AG08395 (cell line): ENCODE measurements at places on chromosomes 1 and 21.

DNA sequence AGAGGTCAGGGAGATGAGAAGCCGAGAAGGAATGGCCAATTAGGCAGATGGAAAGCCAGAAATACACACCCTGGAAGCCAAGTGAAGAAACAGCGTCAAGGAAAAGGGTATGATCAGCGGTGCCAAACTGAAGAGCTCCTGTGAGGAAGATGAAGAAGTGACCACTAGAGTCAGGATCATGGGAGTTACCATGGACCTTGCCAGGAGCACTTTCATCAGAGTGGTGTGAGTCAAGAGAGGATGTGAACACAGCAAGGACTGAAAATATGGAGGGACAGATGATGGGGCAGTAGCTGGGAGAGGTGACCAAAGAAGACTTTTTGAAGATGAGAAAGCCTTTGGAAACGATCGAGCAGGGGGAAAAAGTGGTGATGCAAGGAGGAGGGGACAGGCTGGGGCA, 50.4 kb downstream of the CD34 start:
- no peak for DNase-seq

DNA sequence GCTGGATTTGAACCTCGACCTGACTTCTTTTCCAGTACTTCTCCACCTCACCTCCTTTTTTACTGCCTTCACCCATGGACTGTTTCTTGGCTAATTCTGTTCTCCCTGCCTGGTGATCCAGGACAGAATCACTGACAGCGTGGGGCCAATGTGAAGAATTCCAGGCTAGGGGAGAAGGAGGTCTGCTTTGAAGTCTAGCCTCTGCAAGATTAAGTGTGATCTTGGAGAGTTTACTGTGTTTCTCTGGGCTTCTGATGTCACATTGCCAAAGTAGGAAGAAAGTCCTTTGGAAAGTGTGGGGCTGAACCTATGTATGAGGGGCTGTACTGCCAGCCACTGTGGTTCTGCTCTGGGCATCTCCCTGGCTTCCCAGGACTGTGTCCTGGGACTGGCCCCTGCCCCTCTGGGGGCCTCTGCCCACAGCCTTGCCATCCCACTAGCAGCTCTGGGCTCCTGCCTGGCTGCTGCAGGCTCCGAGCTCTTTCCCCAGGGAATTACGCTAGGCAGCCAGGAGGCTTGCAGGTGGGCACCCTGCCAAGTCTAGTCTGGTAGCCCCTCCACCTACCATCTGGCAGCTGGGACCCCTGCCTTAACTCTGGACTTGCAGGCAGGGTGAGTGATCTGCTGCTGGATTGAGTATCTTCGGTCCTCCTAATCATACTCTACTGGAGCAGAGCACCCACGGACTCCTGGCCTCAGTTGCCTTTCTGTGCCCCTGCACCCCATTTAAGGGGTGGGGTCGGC, 52.2 kb downstream of the YARS1 start:
- no peak for DNase-seq

GRCh38 chr1:113255720-113256347, 134.5 kb upstream of the MAGI3 start:
- no peak for DNase-seq

DNA sequence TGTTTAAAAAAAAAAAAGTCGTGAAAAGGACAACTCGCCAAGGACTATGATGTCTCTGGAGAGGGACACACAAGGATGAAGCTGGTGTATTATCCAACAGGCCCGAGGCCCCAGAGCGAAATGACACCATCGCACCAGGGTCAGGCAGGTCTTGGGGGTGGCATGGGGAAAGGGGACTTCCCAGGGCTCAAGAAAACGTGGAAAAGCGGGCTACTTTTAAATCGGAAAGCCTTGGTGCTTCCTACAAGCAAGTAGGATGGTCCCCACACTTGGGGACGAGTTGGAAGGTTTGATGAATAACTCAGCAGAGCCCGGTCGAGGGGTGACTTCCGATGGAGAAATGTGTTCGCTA, 505 bp upstream of the GNPAT start:
- no peak for DNase-seq

DNA sequence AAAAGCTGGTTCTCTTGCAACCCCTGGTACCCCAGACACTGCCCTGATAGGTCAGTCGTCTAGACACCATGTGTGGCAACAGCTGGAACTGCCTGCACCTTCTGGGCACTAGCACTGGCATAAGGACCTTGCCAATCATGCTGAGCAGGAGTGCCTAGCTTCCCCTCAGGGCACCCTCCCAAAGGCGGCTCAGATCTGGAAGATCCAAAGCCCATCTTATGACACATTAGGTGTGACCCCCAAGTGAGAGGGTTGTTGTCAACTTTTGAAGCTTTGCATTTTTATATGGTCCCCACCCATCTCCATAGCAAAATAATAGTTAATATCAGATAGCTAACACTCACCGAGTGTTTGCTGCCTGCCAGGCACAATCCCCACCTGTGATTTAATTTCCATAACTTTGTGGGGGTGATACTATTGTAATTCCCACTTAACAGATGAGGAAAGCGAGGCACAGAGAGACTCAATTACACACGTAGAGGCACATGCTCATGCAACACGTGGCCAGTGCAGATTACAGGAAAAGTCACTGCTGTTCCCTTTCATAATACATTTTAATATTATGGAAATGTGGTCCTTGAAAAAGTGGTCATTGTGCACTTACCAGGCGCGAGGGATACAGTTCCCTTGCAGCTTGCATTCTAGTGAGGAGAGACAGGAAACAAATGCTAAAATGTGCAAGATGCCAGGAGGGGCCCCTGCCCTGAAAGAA, 25.8 kb downstream of the EXOC8 start:
- no peak for DNase-seq

DNA sequence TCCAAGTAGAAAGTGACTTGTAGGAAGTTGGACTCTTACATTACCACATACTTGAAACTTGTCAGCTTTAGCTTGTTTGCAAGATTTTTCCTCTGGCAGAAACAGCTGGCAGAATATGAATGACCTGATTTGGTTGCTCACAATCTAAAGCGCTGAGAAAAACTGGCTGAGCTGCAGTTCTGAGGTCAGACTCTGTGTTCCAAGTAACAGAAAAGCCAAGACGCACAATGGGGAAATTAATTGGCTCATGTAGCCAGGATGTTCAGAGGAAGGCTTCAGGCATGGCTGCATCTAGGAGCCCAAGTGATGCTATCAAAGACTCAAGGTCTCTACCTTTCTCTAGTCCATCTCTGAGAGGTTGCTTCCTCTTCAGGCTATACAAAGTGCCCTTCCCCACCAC, 27.0 kb downstream of the ALPL start:
- DNase-seq: no peak

GRCh38 chr1:17161137-17161740, 42.0 kb upstream of the PADI2 start:
- DNase-seq: no peak

DNA sequence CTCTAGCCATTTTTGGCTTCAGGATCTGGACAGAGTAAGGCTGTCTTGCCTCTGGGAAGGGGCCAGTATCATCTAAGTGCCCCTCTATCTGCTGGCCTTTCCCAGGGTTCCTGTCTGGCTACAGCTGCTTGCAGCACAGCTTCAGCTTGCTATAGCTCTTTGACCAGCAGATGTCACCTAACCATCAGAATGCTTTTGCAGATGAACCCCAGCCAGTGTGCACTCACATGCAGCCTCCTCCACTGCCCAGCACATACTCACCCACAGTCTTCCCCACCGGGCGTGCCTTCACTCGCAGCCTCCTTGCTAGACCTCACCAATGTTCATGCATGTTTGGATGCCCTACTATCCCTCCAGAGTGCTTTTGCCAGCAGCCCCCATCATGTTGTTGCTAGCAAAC, 769.0 kb downstream of the BRINP3 start:
- DNase-seq: no peak

DNA sequence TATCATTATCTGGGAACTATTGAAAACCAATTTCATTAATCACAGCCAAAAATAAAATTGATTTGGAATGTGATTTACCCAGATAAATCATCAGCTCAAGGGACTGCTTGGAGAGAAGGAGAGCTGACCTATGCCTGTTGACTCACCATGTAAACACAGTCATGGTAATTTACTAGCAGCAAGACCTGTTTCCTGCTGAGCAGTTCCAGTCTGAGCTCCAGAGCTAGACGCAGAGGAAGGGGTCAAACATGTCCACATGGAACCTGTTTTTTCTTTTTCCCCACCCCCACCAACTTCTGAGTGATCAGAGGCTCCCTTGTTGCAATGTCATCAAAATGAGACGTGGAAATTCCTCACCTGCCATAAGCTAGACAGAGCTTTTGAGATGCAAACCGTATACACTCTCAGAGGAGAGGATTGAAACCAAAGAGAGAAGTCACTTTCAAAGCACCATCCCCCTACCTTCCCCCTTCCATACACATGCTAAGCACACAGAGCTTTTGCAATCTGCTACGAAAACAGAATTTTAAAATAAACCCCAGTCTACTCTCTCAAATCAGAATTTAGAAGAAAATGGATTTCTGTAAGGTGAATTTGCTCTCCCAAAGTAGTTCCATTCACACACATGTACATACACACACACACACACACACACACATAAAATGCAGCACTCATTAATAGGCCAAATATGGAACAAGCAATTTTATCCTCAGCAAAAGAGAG, 55.9 kb upstream of the PTGFRN start:
- peak; percentile 56 for DNase-seq

GRCh38 chr21:38346286-38346685, 89.5 kb downstream of the KCNJ15 start:
- no peak for DNase-seq

GRCh38 chr1:210754878-210755665, 378.9 kb downstream of the KCNH1 start:
- DNase-seq: no peak

DNA sequence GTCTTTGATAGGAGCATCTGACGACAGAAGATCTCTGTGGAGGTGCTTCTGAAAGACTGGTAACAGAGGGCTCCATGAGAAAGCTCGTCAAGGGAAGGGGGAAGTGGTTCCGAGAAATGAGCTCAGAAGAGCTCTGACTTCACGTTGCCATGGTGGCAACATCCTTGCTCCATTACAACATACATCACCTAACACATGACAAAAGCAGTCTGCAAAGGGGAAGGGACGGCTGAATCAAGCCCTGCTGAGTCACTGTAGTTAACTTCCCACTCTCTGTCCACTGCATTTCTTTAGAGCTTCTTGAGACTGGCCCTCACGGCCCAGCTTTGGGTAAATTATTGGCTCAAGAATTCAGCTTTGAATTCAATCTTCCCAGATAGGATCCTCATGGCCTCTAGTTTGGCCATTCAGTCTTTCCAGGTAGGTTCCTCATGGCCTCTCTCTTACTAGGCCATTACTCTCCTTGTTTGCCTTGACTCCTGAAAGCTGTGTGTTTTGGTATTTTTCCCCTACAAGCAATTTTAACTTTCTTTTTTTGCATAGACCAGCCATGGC, 88.0 kb upstream of the ZNF648 start:
- DNase-seq: peak; percentile 68

DNA sequence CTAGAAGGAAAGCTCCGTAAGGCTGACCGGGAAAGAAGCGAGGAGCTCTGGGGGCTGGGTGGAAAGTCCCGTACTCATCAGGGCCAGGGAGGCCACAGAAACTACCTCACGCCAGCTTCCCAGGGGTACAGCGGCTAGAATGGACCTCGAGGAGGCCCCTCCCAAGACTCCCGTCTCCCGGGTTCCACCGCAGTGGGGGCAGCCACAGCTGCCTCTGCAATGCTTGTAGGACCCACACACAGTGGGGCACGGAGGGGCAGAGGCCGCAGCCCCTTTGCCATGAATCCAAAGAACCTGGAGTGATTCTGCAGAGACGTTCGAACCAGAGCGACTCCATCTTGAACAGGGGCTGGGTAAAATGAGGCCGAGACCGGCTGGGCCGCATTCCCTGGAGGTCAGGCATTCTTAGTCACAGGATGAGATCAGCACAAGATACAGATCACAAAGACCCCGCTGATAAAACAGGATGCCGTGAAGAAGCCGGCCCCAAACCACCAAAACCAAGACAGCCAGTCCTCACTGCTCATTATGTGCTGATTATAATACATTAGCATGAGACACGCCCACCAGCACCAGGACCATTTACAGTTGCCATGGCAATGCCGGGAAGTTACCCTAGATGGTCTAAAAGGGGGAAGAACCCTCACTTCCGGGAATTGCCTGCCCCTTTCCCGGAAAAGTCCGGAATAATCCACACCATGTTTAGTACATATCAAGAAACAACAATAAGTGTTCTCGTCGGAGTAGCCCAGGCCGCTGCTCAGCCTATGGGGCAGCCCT, 1.6 kb upstream of the ANKRD65 start:
- no peak for DNase-seq

- no peak for DNase-seq
These were observed 4.6 kb downstream of the NENF start for GRCh38 chr1:212437179-212437798.

DNA sequence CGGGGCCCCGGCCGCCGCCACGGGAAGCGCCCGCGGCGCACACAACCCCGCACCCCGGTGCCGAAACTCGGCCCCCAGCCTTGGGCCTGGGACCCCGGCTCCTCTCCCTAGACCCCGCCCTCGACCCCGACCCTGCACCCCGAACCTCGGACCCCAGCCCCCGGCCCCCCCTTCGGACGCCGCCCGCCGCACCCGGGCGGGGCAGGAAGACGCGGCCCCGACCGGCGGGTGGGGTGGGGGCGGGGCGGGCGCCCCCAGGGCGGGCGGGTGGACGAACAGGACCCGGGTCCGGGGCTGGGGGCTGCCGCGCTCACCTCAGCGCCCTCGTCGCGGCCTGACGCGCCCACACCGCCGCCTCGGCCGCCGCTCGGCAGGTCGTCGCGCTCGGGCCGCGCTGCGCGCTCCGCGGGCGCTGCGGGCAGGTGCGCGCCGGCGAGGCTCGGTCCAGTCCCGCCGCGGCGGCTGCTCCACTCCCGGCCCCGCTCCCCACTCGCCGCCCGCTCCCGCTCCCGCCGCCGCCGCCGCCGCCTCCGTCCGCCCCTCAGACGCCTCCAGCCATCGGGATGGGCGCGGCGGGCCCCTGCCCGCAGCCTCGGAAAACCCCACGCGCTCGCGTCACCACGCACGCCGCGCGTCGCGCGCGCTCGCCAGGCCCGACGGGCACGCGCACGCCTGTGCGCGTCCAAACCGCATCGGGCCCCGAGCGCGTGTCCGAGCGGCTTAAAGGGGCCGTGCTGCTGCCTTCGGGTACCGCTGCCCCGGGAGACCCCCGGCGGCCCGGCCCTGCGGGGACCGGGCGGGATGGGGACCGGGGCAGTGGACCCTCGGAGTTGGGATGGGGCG, at the start of gene GNB1:
Gene GNB1 (minus strand): TSS at position 582 of the 843 bp plus-strand sequence. CDS start 65,634 bp downstream, outside the sequence.
- peak; percentile 96 for DNase-seq
